IMR-90 (cell line): ENCODE measurements at places on chromosomes 7 and 10.

DNA sequence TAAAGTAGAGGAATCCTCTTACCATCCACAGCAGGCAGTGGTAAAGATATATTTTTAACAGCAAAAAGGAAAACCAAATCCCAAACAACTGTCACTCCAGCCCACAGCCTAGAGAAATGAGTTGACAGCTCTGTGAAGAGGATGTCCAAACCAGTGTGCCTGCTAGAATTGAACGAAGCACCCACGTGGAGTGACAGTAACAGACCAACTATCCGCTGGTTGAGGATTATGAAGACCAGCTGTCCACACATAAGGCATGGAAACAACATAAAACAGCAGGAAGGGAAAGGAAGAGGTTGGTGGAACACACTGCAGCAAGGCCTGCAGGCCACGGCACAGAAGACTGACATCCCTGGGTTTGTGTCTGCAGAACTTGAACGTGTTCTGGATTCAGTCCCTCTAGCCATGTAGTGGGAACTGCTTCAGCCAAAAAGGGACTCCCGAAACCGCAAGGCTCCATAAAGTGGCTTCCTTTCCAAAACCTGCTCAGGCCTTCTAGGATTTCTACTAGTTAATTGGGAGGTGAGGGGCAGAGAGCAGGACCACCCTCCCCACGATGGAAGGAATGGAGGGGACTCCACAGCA is 324.4 kb downstream of the BICC1 start:
- H3K4me1 ChIP-seq, result no peaks in the 10 kb centered on the region
- H3K27me3 ChIP-seq, result peaks cover 2% of the 10 kb centered on the region
- DNase-seq, result no peak
- no peak overlapping the region for H3K27ac ChIP-seq
- H3K36me3 ChIP-seq, result no peaks in the 10 kb centered on the region
- no peak overlapping the region for H3K4me3 ChIP-seq

- no peak overlapping the region for H3K4me3 ChIP-seq
These were observed 7.2 kb upstream of the GRID1 start for GRCh38 chr10:86373828-86374227.

GRCh38 chr7:2953588-2954407 is 89.9 kb downstream of the CARD11 start:
- no peak overlapping the region for H3K4me3 ChIP-seq
- no peaks in the 10 kb centered on the region for H3K36me3 ChIP-seq
- no peak overlapping the region for H3K27ac ChIP-seq
- no peak for DNase-seq
- no peaks in the 10 kb centered on the region; the same call in 1 of the 2 replicates for H3K27me3 ChIP-seq
- no peaks in the 10 kb centered on the region for H3K4me1 ChIP-seq

DNA sequence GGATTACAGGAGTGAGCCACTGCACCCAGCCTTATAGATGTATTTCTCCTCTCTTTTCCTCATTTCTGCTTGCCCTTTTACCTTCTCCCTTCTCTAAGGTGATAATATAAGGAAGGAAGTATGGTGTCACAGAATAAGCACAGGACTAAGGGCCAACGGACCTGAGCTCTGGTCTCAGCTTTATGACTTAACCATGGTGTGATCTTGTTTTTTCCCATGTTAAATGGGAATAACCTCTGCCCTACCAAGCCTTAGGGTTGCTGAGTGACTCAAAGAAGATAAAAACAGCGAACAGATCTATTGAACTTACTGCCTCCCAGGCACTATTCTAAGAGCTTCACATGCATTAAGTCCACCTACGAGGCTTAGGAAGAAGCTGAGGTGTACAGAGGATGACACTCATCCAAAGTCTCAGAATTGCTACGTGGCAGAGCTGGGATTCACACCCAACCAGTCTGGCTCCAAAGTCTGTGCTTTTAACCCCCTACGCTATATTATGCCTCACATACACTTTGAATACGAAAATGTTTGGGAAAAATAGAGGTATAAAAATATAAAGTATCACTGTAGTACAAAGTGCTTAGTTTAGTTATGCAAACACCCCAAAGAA is 5.6 kb downstream of the UROS start:
- H3K4me3 ChIP-seq, result no peak overlapping the region
- peaks cover 21% of the 10 kb centered on the region for H3K36me3 ChIP-seq
- H3K4me1 ChIP-seq, result peaks cover 3% of the 10 kb centered on the region; the same call in 1 of the 2 replicates
- H3K27ac ChIP-seq, result no peak overlapping the region

GRCh38 chr10:81081887-81082620 is 544.4 kb downstream of the SH2D4B start:
- no peaks in the 10 kb centered on the region for H3K4me1 ChIP-seq
- DNase-seq, result peak; percentile 12
- H3K36me3 ChIP-seq, result no peaks in the 10 kb centered on the region
- H3K27me3 ChIP-seq, result no peaks in the 10 kb centered on the region
- no peak overlapping the region for H3K4me3 ChIP-seq
- no peak overlapping the region for H3K27ac ChIP-seq

- H3K27me3 ChIP-seq, result no peaks in the 10 kb centered on the region
- H3K36me3 ChIP-seq, result no peaks in the 10 kb centered on the region
- 0 out of 2 replicates have a peak, but pooled peaks cover 3% of the 10 kb centered on the region for H3K4me1 ChIP-seq
- peak; percentile 11 for DNase-seq
- no peak overlapping the region for H3K4me3 ChIP-seq
These were observed 20.4 kb upstream of the ST8SIA6 start for GRCh38 chr10:17474595-17475323.
